Transverse colon (tissue), 4 donors: ENCODE measurements at places on chromosomes 12 and 14.

GRCh38 chr12:18296909-18297280 is 35.6 kb downstream of the PIK3C2G start:
- no peak for DNase-seq

DNA sequence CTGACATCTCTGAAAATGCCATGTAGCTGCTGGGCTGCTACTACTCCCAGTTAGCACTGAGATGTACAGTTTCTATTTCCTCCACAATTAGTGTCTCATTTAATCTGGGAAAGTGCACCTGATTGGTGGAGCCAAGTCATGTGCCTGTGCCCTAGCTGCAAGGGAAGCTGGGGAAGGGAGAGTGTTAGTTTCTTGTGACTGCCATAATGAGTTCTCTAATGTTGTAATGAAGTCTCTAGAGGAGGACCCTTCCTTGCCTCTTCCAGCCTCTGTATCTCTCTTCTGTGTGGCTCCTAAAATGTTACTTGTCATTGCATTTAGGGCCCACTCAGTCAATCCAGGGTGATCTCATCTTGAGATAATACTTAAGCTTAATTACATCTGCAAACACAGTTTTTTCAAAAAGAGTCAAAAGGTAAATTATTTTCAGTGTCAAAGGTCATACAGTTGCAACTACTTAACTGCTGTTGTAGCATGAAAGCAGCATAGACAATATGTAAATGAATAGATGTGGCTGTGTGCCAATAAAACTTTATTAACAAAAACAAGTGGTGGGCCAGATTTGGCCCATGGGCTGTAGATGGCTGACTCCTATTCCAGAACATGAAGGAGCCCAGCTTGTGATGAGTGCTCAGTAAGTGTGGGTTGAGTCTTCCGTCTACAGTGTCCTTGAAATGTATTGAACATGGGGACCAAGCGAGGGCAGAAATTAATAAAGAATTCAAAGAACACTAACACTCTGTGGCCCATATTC is 137.2 kb upstream of the MAP1LC3B2 start:
- no peak for DNase-seq

DNA sequence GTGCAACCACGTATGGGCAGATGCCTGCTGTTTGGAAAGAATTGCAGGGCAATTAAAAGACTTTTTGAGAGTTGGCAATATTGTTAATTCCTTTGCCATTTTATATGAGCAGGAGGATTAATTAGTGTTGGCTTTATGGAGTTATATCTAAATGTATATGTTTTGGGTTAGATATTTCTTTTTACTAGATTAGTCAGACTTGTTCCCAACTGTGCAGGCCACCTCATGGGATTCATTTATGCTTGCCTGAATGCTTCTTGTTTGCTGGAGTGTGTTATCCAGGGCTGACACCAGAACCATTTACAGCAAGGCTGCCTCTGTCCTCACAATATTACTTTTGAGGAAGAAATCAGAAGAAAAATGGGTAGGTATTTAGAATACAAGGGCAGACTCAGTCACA is 192.5 kb downstream of the KTN1 start:
- no peak for DNase-seq

DNA sequence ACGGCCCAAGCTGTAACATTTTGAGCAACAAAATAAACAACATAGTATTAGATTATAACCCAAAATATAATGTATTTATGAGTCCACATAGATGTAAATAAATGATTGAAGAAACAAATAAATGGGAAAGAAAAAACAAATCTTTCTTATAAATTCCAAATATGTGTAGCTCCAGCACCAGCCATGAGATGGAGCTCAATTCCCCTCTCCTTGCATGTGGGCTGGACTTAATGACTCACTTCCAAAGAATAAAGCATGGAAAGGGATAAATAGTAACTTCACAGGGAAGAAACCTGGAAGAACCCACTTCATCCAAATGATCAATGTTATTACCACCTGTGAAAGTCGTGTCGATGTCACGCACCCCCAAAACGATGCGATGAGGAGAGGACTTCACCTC is 158.8 kb downstream of the RPAP3 start:
- DNase-seq = no peak

- DNase-seq = no peak
Observed at GRCh38 chr14:68506021-68506644, 286.7 kb downstream of the ZFP36L1 start.

DNA sequence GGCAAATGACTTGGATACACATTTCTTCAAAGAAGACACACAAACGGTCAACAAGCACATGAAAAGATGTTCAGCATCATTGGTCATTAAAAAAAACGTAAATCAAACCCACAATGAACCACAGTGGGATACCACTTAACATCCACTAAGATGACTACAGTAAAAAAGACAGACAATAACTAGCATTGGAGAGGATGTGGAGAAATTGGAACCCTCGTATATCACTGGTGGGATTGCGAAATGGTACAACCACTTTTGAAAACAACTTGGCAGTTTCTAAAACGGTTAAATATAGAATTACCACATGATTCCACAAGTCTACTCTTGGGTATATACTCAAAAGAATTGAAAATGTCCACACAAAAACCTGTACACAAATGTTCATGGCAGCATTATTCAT is 25.2 kb upstream of the PPFIBP1 start:
- DNase-seq = no peak

- no peak for DNase-seq
Observed at GRCh38 chr14:70563869-70564268, 29.1 kb upstream of the ADAM20 start.

DNA sequence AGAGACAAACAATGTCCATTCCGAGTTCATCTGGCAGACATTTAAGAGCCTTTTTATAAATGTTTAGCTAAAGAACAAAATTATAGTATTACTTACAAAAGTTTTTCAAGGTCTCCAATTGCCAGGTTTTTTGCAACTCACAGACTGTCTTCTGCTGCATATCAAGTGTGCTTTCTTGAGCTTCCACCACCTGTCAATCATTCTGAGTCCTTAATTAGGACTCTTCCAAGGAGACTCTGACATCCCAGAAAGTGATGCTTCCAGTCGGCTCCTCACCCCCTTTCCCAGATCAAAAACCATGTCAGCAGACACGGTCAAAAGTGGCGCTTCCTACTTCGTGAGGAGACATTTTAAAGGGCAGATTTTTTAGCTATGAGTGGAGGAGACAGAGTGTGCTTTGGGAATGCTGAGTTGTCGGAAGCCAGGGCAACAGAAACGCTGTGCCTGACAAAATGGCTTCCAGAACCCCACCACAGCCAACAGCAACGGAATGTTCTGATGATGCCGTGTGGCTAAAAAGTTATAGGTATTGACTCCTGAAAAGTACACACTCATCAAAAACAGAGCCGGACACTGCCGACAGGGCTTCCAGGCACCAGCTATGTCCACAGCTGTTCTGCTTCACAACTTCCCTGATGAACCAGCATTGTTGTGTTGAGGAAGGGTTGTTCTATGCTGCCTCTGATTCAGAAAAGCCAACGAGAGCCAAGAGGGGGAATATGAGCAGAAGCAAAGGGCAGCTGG is 116.1 kb upstream of the SLC35F4 start:
- DNase-seq = no peak

DNA sequence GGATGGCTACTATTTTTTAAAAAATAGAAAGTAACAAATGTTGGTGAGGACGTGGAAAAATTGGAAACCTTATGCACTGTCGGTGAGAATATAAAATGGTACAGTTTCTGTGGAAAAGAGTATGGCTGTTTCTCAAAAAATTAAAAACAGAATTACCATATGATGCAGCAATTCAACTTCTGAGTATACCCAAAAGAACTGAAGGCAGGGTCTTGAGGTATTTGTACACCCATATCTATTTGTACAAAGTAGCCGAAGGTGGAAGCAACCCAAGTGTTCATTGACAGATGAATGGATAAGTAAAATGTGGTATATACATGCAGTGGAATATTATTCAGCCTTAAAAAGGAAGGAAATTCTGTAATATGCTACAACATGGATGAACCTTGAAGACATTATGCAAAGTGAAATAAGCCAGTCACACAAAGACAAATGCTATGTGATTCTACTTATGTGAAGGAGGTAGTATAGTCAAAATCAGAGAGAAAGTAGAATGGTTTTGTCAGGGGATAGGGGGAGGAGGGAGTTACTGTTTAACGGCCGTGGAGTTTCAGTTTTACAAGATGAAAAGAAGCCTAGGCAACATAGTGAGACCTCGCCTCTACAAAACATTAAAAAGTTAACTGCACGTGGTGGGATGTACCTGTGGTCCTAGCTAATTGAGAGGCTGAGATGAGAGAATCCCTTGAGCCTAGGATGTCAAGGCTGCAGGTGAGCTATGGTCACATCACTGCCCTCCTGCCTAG is 38.4 kb upstream of the CCT2 start:
- no peak for DNase-seq

DNA sequence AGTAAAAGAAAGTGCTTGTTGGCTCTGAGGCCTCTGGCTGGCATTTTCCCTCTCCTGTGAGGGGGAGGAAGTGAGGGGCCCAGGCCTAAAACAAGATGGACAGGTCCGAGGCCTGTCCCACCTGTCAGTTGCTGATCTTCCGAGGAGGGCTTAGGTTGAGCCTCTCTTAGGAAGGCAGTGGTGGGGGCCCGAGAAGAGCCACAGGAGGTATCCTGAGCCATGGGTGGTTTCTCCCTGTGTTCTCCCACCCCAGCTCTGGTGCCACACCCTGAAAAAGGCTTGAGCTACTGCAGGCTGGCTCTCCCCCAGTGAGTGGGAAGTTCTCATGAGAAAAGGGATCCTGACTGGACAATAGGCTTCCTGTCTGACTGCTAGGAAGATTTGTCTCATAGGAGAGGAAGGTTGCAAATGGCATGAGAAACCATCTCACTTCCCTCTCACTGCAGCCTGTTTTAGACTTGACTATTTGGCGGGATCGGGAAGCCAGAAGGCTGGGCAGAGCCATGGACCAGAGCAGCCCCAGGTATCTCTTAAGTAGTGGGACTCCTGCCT is 72.1 kb upstream of the SRSF5 start:
- DNase-seq = no peak

GRCh38 chr14:55910601-55911243 is 207.5 kb upstream of the PELI2 start:
- DNase-seq = no peak

DNA sequence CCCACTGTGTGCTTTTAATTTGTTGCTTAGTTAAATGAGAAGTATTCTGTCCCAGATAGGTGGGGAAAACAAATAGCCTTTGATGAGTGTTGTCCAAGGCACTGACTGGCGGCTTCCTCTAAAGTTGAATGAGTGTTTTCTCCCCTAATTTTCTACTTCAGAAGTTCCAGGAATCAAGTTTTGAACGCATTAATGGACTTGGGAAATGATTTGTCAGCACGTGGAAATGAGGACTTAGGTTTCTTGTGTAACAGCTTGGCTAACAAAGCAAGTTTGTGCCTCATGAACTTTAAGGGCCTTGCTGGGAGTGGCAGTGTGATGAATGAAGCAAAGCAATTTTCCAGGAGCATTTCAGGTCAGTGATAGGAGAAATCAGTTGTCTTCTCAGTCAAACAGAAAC is 56.9 kb downstream of the LIN52 start:
- no peak for DNase-seq

DNA sequence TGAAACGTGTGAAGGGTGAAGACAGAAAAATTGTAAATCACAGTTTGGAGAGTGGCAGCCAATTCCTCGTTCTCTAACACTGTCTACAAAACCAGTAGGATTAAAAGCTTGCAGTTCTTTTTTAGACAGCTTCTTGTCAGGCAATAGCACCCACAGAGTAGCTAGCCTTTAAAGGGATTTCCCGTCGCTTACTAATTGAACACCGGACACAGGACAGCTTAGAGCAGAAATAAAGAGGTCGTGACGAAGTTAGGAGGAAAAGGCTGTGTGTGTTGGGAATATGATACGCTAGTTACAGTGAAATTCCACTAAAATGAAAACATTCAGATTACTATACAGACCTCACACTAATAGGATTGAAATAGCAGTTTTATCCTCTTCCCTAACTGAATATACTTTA is 149.1 kb upstream of the FLRT2 start:
- no peak for DNase-seq

DNA sequence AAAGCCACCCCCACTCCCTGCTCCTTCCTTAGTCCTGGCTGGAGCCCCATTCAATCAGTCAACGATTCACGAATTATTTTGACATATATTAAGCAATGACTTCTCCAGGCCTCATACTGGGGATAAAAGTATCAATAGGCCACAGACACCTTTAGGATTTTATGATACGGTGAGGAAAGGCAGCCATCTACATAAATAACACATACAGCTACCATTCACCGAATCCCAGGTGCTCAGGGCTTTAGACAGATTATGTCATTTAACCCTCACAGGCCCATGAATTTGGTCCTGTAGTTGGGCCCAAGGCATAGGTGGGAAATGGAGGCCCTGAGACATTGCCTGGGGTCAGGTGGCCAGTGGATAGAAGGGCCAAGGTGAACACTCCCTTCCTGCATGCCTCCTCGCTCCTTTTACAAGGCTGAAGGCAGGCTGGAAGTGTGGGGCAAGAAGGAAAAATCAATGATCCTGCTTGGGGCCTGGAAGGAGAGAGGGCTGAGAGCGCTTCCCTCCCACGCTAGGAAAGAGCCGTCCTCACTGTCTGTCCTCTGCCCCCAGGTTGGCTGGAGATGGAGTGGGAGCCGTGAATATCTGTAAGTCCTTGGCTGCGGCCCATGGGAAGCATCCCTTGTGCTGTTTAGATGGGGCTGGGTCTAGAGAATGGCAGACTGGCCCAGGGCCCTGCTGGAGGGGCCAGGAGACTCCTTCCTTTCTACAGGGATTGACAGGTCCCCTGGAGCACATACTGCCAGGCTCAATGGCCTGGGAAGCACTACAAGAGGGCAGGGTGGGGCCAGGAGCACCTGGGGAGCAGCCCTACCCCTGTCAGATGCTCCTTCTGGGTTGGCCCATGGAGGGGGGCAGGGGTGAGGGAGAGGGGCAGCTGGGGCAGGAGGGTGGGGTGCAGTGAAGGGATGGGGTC is 14.8 kb downstream of the KRT7 start:
- no peak for DNase-seq

- peak; percentile 51 for DNase-seq
Observed at GRCh38 chr14:102994689-102995088, 62.7 kb downstream of the CDC42BPB start.

- no peak for DNase-seq
Observed at GRCh38 chr14:56846970-56847930, 37.0 kb upstream of the OTX2 start.

- DNase-seq = peak; percentile 5
Observed at GRCh38 chr14:100282766-100283419, 23.4 kb downstream of the SLC25A29 start.
